ENCODE measurements at places on chromosomes 2 and 18.
A peak's percentile ranks its signal among the peaks of the same experiment; 100 is the strongest.

DNA sequence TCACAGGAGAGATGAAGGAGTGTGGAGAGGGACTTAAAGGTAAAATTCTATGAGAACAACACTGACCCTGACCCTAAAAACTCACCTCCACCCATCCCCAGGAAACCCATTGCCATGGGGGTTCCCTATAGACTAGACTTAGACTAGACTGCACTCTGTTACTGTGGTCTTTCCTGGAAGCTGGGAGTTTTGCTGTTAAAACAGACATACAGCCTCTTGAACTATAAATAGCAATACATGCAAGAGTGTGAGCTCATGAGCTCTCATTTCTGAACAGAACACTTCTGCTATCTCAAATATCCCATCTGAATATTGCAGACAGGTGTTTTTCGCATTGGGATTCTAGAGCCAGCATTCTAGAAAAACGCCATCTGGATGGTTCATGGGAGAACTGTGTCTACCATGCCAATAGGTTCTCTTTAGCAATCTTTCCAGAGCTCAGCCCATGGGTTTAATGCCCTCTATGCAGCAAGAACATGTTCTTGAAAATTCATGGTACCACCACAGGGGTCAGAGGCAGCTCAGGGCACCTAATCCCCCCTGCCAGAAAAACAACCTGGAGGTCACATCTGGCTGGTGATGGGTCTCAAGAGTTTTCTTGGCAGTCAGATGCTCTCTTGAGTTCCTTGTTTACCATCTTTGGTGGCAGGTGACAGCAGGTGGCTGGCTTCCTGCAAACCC, 51.9 kb downstream of the SLC14A2 start:
- DNase-seq: no peak

DNA sequence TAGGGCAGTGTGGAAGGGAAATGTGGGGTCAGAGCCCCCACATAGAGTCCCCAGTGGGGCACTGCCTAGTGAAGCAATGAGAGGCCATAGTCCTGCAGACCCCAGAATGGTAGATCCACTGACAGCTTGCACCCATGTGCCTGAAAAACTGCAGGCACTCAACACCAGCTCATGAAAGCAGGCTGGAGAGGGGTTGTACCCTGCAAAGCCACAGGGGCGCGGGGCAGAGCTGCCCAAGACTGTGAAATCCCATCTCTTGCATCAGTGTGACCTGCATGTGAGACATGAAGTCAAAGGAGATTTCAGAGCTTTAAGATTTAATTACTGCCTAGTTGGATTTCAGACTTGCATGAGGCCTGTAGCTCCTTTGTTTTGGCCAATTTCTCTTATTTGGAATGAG, 224.0 kb downstream of the TXNL1 start:
- no peak for DNase-seq

DNA sequence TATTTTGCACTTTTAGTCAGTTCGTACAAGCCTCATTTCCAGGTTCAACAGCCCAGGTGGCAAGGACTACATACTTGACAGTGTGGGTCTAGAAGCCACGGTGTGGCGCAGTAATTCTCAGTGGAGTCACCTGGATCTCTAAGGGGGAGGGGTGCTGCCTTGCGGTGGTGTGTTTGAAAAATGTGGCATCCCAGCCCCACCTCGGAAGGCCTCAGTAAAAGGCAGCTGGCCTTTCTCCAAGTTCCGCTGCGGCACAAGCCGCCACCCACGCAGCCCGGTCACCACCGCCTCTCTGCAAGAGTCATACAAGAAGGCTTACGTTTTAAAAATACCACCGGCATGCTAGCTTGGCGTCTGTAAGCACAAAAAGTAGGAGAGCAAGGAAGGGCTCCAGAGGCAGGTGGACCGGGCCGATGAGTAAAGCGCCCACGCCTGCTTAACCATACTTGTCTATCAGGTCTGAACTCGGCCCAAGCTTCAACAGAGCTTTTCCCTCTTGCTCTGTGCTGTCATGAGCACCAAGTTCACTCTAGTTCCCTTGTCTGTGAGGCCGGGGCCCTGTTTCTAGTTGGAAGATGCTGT, 49.5 kb downstream of the SPRED2 start:
- peak; percentile 85 for DNase-seq

- no peak for DNase-seq
Measured at GRCh38 chr2:12918138-12918834, 201.6 kb downstream of the TRIB2 start.

- no peak for DNase-seq
Measured at GRCh38 chr2:134634054-134634753, 84.6 kb downstream of the TMEM163 start.

GRCh38 chr2:128473175-128474035, 154.7 kb upstream of the HS6ST1 start:
- DNase-seq: no peak

- no peak for DNase-seq
Measured at GRCh38 chr2:169755083-169755870, 21.6 kb downstream of the KLHL23 start.

DNA sequence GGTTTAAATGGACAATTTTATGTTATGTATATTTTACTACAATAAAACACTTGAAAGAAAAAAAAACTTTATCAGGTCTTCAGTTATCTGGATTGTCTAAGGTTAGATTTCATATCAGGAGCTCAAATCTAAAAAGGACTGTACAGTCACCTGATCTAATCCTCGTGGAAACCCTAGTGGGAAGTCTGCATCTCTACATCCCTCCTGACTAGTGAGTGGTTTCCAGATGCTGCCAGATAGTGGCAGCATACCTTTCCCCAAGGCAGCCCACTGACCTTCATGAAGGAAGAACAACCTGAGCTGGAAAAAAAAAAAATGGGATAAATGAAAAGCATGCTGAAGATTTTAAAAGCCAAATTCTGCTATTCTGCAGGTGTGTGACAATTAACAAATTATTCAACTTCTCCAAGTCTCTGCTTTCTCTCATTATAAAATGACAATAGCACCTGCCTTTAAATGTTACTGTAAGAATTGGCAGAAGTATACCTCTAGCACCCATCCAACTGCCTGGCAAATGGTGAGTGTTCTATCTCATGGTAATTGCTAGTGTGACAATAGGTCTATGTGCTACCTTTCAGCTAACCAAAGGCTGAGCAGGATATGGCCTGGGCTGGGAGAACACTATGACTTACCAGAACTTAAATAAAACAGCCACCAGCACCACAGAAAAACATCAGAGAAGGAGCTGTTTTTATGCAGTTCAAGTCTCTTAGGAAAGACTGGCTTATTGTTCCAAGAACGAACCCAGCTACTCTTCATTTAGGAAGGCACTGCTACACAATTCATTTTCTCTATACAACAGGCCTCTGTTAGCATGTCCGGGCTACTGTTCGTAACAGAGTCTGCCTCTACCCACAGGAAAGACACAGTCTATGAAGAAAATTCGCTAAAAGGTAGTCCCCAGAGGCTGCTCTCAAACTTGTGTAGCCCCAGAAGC, 8.6 kb downstream of the CLASP1 start:
- no peak for DNase-seq

- DNase-seq: no peak
Measured at GRCh38 chr2:204061241-204061640, 124.7 kb downstream of the ICOS start.

GRCh38 chr18:51211552-51211951, 14.1 kb upstream of the MEX3C start:
- no peak for DNase-seq

GRCh38 chr2:65850695-65851094, 418.3 kb upstream of the SPRED2 start:
- DNase-seq: no peak

DNA sequence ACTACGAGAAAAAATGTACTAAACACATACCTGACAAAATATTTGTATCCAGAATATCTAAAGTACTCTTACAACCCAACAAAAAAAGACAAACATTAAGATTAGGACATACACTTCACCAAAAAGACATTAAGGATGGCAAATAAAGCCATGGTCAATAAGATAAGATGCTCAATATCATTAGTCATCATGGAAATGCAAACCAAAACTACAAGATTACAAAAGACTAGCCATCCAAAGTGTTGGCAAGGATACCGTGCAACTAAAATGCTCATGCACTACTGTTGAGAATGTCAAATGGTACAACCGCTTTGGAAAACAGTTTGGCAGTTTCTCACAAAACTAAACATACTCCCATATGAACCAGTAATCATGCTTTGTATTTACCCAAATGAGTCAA, 29.7 kb downstream of the MAP3K2 start:
- no peak for DNase-seq

GRCh38 chr2:55761526-55761925, 67.9 kb upstream of the PNPT1 start:
- DNase-seq: no peak

DNA sequence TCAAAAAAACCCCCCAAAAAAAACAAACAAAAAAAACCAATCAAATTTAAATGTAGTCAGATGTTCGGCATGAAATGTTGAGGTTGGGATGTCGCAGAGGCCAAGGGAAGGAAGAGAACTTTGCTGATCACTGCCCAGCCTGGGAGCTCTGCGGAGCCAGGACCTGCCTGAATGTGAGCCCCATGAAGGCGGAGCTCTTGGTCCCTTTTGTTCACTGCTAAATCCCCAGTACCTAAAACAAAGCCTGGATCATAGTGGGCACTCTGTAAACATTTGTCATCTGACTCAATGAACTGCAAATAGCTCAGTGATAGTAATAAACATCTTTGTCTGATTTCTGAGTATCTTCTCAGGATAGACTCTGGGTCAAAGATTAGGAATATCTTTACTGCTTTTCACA, 64.0 kb downstream of the NGEF start:
- DNase-seq: no peak

Data from CD4-positive, alpha-beta T cell treated with Interleukin-6 for 4 hours (primary cell).